ENCODE measurements at places on chromosomes 2 and 18.

DNA sequence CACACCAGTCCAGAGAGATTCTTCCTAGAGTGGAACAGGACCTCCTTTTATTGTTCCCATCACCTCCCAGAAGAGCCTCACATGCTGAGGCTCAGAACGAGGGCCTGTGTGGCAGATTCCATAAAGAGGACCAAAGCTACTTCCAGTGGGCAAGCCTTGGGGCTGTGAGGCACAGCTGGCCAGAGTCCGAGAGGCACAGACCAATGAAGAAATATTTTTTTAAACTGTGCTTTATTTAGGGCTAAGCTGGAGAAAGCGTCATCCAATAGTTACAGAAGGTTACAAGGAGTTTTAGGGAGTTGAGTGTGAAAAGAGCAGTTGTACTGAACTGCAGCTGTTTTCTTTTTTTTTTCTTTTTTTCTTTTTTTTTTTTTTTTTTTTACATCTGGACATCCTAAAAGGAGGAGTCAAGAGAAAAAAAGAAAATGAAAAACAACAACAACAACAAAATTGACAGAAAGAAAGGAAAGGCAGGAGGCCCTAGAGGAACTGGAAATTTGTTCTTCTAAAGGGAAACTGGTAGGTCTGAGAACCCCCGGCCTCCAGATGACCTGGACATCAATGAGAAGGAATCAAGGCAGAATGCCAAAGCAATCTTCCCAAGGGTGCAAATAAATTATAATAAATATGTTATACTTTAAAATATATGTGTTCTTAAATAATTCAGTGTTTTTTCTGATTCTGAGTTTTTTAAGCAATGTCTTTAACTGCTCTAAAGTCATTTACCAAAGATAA, 322.6 kb downstream of the CELF4 start:
- DNase-seq = no peak

DNA sequence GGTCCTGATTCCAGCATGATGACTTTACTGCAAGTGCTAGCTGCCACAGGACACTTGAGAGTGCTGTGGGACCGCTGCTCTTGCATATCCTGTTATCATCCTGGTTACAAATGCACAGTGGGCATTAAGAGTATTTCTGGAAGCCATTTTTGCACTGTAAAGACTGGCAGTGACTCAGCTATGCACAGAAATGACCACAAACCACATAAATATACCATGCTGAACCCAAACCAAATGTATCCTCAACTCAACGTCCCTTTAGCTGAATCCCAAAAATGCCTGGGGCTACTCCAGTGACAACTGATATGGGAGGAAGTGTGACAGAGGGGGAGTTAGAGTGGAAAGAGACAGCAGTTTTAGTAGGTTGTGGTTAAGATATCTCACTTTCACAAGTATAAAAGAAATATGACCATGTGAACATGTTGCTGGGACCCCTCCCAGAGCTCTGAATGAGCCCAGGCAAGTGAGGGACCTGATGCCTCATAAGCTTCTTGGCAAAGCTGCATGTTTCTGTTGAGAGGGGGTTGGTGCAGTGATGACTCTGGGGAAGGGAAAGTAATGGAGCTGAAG, 37.3 kb downstream of the RHBDD1 start:
- DNase-seq = no peak

DNA sequence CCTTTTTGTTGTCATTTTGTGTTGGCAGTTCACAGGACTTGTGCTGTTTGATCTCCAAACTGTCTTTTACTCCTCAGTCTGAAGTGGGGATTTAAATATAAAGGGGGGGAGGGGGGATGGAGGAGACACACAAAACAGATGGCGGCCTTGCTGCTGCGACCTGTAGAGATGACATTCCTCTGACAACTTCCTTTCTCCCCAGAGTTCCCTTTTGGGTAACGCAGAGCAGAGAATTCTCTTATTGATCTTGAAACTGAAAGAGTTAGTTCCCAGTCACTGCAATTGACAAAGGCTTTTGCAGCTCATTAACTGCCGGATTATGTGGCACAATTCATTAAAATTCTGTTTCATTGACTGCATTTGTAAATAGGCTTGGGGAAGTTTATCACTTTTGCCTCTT, 279.3 kb downstream of the TSN start:
- no peak for DNase-seq

DNA sequence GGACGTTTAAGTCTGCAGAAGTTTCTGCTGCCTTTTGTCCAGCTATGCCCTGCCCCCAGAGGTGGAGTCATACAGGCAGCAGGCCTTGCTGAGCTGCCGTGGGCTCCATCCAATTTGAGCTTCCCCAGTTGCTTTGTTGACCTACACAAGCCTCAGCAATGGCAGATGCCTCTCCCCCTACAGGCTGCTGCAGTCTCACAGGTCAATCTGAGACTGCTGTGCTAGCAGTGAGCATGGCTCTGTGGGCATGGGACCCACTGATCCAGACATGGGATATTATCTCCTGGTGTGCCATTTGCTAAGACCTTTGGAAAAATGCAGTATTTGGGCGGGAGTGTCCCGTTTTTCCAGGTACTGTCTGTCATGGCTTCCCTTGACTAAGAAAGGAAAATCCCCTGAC, 726.0 kb downstream of the ERBB4 start:
- DNase-seq = no peak

DNA sequence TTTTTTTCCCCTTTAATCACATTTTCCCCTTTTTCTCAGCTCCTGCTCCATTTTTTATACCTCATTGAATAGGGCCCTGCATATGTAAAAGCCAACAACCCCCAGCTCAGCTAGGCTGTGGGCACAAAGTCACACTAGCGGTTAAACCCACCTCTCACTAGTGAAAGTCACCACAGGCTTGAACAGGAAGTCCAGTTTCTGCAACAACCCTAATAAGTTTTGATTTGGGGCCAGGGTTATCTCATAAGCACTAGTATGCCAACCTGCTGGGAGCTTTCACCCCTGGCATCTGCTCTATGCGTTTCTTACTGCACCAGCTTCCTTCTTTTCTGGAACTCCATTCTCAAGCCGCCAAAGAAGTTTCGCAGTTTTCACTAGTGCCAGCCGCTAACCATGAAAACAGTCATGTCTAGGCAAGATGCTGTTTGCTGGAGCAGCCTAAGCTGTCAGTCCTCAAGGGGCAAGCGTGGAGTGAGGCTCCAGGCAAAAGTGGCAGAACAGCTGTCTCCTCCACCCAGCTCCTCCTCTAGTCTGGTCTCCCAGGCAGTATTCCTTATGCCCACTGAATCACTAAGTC, 197.0 kb upstream of the MEIS1 start:
- DNase-seq = no peak

DNA sequence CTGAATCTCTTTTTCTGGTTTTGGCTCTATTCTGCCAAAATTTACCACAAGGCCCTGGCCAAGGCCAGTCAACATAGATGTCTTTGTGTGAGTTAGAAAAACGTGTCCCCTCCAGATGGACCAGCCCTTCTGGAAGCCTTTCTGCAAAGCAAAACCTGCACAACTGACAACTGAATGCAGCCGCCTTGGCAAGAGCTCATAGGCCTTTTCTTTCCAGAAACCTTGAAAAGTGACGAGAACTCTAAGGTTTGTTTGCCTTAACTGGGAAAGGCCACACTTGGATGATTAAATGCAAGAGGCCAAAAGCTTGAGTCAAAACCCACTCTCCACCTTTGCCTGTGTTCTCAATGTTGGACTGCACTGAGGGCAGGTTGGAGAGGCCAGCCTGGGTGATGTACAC, 103.9 kb downstream of the COLEC12 start:
- no peak for DNase-seq

GRCh38 chr2:232949016-232949415, 64.0 kb downstream of the NGEF start:
- DNase-seq = no peak

- DNase-seq = no peak
These were observed 98.1 kb downstream of the LRRC30 start for GRCh38 chr18:7329016-7329415.

GRCh38 chr2:186903216-186903615, 54.2 kb upstream of the ZSWIM2 start:
- DNase-seq = no peak

- no peak for DNase-seq
These were observed 31.4 kb downstream of the EIF2AK2 start for GRCh38 chr2:37125416-37125815.

- DNase-seq = no peak
These were observed 292.4 kb downstream of the ZEB2 start for GRCh38 chr2:144227427-144228105.

DNA sequence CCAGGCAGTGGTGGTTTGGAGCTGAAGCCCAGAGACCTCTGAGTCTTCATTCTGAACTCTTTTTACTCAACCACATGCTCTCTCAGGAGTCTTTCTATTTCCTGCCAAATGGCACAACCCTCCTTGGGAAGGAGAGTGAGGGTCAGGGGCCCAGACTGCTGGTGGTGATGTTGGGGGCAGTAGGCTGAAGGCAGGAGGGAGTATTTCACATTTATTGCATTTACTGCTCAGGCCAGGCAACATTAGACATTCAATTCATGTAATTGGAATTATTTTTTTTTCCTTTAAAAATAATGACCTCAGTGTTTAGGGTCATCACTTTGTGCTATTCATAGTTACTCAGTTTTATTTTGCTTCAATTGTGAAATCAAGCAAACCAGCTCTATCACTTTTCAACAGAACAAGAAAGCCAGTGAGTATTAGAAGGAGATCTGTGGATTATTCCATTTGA, 311.3 kb upstream of the NT5C1B start:
- DNase-seq = no peak

GRCh38 chr2:196480653-196481323, 158.7 kb upstream of the CCDC150 start:
- DNase-seq = no peak

- DNase-seq = no peak
These were observed 181.5 kb upstream of the ID2 start for GRCh38 chr2:8500124-8501054.

DNA sequence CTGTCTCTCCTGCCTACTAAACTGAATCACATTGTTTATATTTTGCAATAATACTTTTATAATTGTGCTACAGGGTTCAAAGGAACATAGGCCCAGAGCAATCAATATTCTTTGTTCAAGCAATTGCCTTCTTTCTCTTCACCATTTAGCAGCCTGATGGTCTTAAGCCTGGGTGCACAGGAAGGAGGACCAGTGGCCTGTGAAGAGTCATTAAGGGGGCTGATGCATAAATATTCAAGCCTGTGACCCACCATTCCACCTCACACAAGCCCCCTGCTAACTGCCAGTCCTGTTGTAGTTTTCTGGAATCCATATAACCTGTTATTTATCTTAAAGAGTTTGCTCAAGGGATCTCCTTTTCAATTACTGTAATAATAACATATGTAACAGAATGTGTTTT, 56.0 kb downstream of the ABCA12 start:
- no peak for DNase-seq
